Thoracic aorta (tissue), 2 donors: ENCODE measurements at places on chromosomes 3 and 15.

- DNase-seq: no peak
These were observed 83.7 kb upstream of the COL6A6 start for GRCh38 chr3:130433306-130433705.

DNA sequence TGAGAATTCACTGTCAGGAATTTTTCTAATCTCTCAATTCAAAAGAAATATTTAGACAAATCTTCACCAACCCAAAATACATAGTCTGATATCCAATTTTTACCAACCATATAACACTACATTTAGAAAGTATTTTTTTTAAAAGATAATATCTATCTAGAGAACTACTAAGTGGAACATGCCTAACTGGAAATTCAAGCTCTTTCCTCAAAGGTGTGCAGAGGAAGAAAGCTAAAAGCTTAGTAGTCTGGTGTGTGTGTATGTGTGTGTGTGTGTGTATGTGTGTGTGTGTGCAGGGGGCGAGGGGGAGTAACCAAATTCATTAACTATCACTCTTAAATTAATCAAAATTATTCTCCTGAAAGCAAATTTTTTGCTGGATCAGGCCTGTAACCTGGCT, 797.3 kb downstream of the NAALADL2 start:
- DNase-seq: no peak

DNA sequence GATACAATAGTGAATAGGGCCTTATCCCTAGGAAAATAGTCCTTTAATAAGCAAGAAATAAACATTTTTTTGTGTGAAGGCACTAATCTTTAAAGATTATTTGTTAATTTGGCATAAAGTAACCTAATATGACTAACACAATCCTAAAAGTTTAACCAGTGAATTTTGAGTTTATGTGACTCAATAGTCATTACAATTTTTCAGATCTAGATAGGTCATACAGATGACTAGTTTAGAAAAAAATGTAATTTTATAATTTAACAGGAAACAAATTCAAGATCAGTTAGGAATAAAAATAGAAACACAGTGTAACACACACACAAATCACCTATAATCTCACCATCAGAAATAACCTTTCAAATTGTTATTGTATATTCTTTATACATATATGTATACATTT, 620.7 kb upstream of the ALCAM start:
- DNase-seq: no peak

DNA sequence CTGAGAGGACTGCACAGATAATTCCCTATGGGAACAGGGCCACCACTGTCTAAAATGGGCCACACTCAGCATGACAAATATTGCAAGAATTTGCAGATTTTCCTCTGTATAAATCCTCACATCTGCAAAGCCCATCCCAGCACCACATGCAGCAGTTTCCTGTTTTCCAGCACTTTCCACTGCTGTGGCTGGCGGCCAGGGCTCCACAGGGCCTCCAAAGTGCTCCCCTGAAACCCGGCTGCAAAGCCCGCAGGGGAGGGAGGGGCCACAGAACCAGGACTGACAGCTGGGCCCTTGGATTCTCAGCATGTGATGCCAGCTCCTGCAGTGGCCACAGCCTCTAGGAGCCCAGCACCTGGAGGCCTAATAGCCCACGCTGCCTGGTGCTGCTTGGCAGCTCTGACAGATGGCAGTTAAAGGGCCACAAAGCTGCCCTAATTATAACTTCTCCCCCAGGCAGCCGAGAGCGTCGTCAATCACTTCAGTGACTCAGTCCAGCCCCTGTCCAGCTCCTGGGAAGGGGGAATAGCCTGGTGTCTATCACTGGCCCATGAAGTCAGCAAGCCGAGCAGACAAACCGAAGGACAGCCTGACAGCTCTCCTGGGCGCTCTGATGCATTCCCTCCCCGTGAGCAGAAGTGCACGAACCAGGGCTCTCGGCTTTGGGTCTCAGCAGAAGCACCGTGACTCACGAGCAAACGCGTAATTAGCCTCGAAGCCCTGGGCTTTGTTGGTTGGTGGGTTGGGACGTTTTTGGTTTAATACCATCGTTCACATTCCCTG, 4.7 kb downstream of the LRRC15 start:
- DNase-seq: no peak

- DNase-seq: no peak
These were observed 3.1 kb downstream of the GP5 start for GRCh38 chr3:194395778-194396538.

DNA sequence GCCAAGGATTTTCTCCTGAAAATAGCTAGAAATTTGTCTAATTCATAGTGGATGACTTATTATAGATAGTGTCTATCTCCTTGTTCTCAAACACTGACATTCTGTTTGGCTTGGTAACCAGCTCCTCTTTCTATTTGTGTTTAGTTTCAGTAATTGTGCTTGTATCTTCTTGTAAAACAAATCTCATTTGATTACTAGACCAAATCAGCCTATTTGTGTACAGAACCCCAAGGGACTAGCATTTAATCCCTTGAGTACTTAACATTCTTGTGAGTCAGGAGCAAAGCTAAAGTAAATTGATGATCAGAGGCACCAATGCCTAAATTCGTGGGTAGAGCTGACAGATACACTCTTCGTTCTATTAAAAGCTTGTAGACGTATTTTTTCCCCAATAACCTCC, 306.5 kb upstream of the SLITRK3 start:
- no peak for DNase-seq

- no peak for DNase-seq
These were observed 524.7 kb downstream of the GRM7 start for GRCh38 chr3:7385635-7386034.

DNA sequence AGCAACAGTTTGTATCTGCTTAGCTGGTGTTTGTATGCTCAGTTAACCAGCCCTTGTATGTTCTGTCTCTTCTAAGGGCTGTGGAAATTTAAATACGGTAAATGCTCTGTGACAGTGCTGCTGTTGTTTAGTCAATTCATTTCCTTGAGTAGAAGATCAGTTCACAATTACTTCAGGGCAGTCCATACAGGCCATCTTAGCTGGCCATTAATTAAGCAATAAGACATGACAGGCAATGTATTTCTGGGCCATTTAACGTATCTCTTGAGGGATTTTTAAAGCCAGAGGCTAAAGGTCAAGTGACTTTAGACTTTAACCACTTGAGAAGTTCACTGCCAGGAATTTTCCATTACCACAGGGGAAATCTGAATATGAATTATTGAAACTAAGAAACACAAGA, 351.8 kb downstream of the ZIC1 start:
- DNase-seq: no peak

DNA sequence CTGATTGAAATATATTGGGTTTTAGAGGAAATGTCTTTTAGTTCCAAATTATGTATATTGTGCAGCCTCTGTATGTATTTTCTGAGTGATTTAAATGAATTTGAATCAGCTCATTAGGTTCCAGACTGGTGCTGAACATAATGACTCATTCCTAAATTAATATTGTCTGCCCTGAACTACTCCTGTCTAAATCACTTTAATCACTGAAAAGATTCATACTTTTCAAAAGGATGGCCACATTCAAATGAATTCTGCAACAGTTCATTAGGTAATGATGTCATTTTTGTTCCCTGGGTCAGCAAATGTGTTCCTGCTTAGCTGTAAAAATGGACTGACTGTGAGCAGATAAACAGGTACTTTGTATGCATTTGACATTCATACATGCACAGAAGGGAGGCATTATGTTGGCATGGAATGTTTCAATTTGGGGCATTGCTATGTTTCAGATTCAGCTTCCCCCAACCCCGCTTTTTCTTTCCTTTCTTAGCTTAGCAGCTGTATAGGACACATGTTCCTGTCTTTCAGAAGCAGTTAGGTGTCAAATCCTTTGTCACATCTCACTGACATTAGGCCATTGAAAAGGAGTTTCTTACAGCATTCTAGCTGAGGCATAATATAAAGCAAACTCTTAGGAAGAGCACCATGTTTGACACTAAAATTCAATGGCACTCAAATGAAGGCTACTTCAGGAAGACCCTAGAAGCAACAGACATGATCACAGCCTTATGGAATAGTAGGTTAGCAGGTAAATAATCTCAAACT, 318.5 kb upstream of the ARPP21 start:
- no peak for DNase-seq

GRCh38 chr3:72309661-72310418, 524.9 kb upstream of the PROK2 start:
- DNase-seq: no peak

DNA sequence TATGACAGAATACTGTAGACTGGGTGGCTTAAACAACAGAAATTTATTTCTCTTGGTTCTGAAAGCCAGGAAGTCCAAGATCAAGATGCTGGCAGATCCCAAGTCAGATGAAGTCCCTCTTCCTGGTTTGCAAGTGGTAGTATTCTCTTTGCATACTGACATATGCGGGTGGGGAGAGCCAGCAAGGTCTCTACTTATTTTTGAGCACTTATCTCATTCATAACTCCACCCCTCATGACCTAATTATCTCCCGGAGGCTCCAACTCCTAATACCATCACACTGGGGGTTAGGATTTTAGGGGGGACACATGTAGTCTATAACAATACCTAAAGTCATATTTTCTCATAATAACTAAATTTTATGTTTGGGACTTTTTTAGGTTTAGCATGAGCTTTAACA, 65.3 kb downstream of the BLM start:
- DNase-seq: no peak

DNA sequence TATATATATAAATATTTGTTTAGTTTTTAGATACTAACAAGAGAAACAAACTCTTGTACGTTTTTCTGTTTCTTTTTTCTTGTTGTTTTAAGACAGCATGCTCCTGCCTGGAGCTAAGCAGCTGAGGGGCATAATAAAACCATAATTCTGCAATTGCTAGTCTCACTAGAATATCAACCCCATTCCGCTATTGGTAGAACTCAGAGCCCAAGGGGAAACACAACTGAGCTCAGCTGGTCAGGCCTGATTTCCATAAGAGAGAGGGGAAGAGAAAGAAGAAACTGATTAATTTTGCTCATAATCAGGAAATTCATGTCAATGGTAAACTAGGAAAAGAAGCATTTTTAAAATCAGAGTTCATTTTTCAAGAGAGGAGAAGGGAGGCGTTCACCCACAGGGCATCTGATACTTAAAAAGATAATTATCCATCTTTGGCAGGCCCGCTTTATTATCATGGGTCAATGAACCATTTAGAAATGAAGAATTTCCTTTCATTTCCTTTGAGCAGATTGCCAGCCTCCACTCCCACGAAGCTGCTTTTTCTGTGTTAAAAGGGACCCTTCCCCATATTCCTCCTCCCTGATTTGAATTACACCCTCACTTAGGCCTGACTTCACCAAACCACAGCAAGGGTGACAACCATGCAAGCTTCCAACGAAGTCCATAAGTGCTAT, 965.3 kb upstream of the CFAP20DC start:
- no peak for DNase-seq

DNA sequence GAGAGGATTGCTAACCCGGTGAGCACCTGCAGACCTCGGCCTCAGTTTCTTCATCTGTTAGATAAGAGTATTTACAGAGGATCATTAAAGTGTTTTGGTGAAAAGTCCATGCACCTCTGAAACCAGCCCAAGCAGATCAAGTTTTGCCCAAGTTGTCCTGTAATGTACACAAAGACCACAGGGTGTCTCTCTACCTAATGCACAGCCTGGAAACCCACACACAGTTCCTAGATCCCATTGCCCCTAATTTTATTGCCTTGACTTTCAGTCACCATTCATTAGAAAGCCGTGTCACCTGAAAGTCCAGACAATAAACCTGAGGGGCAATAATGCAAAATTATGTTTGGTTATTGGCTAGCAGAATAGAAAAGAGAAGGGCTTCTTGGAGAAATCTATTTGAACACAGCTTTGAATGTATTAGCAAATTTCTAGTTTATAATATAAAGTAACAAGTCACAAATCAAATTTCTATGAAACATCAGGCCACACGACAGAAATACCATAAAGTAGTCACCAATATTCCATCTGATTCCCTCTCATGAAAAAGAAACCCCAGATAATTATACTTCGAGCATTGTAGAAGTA, 161.3 kb upstream of the SLC2A2 start:
- DNase-seq: no peak

DNA sequence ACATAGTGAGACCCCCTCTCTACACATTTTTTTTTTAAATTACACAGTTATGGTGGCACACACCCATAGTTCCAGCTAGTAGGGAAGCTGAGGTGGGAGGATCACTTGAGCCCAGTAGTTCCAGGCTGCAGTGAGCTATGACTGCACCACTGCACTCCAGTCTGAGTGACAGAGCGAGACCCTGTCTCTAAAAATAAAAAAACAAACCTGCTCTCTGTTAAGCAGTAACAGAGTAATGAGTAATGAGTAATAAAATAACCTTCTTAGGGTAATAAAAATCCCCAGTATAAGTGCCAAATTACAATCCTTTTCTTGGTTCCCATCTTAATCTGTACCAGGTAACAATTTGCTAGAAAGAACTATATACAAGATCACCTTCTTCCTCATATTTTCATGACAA, 65.9 kb upstream of the PLXND1 start:
- no peak for DNase-seq

DNA sequence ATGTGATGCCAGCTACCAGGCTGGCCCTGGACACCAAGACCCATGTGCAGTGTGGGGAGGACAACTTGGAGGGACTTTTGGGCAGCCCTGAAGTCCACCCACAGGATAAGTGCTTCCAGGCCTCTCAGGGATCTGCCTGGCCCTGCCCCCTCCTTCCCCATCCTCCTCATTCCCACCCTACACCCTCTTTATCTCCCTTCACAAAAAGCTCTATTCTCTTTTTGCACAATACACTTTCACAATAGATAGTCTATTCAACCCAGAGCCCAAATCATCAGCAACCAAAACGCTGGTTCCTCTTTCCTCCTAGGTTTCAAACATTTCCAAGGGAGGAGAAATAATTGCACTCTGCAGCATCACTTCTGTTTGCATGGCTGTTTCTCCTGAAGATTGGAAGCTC, 7.8 kb upstream of the ZNF710 start:
- DNase-seq: no peak

DNA sequence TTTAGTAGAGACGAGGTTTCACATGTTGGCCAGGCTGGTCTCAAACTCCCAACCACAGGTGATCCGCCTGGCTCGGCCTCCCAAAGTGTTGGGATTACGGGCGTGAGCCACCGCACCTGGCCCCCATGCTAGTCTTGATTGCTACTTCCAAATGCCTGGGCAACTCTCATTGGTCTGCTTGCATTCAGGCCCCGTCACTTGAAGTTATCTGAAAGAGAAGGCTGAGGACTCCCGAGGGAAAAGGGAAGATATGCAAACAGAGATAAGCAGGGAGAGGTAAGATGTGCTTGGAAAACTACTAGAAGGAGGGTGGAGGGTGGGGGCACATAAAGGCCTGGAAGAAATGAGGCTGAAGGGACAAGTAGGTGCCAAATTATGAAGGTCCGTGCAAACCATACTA, 4.4 kb upstream of the LPP start:
- DNase-seq: no peak

- DNase-seq: no peak
These were observed 18.5 kb downstream of the SHQ1 start for GRCh38 chr3:72829701-72830100.
